ENCODE measurements at places on chromosomes 5 and 9. TPM values are rescaled to one million over a fixed set of nuclear protein-coding genes. Genes with fewer than 3 reads are reported as not detected.

- DNase-seq: peak; percentile 98
These were observed 27.5 kb downstream of the B4GALT1 start for GRCh38 chr9:33139421-33140228.

GRCh38 chr5:110665184-110665726 lies 61.2 kb downstream of the TMEM232 start:
- DNase-seq: no peak

DNA sequence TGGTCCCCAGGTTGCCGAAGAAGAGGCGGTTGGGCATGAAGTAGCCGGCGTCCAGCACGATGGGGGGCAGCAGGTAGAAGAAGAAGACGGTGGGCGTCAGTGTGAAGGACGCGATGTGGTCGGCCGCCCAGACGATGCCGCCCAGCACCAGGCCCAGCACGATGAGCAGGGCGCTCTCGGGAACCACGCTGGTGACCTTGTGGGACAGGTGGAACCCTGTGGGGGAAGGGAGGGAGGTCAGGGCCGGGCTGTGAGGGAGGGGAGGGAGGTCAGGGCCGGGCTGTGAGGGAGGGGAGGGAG lies 32.4 kb downstream of the SLC9A3 start:
- DNase-seq: no peak

Gene SPAAR
- total RNA-seq: 0.17 TPM

Gene C9orf50
- 0.17 TPM for total RNA-seq

DNA sequence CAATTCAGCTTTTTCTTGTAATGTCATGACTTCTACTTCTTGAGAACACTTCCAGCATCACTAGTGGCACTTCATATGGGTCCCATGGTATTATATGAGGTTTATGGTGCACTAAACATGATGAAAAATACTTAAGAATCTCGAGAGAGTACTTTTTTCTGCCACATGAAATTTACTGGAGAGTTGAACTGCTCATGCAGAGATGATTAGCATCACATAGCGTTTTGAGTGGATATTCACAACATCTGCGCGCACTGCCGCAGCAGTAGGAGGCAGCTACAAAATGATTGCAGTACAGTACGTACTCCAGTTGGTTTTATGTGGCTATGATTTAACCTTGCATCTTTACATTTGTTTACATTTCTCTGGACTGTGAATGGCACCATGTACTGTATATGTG lies 14.7 kb downstream of the RAD1 start:
- no peak for DNase-seq

Data from fibroblast of lung (primary cell).